Stimulated activated memory B cell treated with anti-CD40 and anti-IgM and Interleukin-4, amounts not matched to agents 10 μg/mL and 1 μg/mL and 100 μg/mL, for 72 hours (primary cell): ENCODE measurements at places on chromosomes 7 and 10.
A peak's percentile ranks its signal among the peaks of the same experiment; 100 is the strongest.

- no peak for ATAC-seq
Observed at GRCh38 chr7:30705596-30705995, 23.3 kb upstream of the CRHR2 start.

GRCh38 chr7:69947998-69948397 lies 349.7 kb downstream of the AUTS2 start:
- no peak for ATAC-seq

DNA sequence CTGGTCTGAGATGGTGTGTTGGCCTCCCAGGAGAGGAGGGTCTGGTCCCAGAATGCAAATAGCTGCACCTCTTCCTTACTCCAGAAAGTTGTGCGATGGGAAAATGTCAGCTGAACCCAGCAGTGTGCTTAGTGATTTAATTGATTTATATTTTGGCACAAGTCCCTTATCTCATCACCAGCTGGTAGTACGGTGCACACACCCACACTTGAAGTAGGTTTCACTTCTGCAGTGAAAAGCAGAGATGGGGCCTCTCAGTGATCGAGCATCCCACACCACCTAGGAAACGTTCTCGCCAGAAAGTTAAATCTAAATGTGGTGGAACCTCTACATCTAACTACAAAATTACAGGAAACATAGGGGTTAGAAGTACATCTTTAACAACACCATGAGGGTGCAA lies 80.4 kb downstream of the UBE3C start:
- ATAC-seq, result peak; percentile 80

GRCh38 chr7:35694161-35694783 lies 663 bp downstream of the HERPUD2 start:
- ATAC-seq, result peak; percentile 48

DNA sequence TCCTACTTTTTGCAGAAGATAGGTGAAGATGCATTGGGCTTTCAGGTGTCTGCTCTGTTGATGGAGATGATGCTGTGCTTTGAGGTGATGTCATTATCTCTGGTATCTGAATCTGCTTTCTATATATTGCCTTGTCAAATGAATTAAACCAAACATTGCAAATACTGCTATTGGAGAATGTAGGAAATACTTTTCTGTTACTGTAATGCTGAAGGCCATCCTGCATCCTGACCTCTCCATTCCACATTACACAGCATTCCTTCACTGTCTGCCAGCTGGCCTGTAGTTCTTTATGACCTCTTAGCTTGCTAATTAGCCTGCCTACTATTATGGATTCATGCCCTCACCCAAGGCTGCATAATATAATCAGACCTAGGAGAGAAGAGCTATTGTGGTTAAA lies 73.2 kb downstream of the VCL start:
- no peak for ATAC-seq

GRCh38 chr7:99080679-99081078 lies 63.2 kb downstream of the SMURF1 start:
- no peak for ATAC-seq
